ENCODE measurements at places on chromosomes 7 and 10.

- DNase-seq: peak; percentile 61
Observed at GRCh38 chr7:100655908-100656674, at the start of gene ACTL6B. TSS of gene ACTL6B (minus strand) at chr7:100656448. CDS start at chr7:100656354, 94 bp downstream.

DNA sequence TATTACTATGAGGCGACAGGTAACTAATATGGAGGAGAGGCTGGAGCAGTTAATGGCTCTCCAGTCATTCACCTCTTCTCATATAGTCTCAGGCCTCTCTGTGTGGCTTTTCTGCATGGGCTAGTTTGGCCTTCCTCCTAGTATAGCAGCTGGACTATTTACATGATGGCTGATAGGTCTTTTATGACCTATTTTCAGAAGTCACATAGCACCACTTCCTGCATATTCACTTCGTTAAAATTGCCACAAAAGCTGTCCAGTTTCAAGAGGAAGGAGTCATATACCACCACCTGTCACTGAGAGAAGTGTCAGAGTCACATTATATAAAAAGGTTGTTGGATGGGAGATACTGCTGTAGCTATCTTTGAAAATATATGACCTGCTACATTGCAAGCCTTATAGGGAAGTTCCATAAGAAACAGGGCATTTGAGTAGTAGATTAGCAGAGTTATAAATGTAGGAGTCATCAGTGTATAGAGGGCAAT is 8.0 kb upstream of the DMTF1 start:
- no peak for DNase-seq

DNA sequence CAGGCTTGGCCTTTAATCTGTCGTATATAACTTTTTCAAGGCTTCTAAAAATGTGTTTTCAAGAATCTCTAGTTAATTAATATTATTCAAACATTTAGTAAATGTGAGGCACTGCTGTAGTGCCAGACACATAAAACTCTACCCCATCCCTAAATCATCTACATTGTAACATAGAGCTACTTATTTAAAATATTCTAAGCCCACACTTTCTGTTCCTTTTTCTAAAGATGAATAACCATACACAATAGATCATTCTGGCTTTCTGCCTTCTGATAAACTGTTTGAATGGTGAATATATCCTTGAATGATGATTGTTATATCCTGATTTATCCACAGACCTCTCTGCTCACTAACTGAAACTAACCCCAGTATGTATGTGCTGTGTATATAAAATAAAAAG is 41.4 kb downstream of the BRAF start:
- DNase-seq: no peak

DNA sequence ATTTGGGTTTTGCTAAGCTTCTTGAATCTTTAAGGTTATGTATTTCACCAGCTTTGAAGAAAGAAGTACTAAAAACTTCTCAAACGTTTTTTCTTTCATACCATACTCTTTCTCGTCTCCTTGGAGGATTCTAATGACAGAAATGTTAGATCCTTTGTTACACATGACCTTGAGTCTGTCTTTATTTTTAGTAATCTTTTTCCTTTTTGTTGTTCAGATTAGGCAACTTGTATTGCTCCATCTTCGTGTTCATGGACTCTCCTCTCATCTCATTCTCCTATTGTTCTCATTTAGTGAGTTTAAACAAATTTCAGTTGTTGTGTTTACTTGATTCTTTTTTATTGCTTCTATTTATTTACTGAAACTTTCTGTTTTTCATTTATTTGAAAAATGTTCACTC is 73.7 kb downstream of the WDFY4 start:
- no peak for DNase-seq

GRCh38 chr10:78529262-78529661 is 495.6 kb downstream of the RPS24 start:
- DNase-seq: no peak

- DNase-seq: peak; percentile 45
Observed at GRCh38 chr10:3803927-3804741, 19.1 kb upstream of the KLF6 start.

DNA sequence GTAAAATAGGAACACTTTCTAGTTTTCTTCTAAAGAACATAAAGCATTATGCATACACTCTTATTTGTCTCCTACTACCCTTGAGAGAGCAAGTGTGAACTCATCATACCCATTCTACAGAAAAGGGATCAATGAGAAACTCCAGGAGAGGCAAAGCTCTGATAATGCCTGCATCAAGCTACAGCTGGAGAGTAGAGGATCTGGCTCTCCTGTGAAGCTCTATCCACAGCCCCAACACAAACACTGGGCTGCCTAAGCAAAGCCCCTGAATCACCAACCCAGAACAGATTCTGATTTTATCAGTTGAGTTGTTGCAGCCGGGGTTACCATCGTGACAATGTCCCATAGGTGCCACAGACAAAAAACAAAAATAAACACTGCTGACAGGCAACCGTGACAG is 74.9 kb downstream of the NUDCD3 start:
- DNase-seq: no peak

DNA sequence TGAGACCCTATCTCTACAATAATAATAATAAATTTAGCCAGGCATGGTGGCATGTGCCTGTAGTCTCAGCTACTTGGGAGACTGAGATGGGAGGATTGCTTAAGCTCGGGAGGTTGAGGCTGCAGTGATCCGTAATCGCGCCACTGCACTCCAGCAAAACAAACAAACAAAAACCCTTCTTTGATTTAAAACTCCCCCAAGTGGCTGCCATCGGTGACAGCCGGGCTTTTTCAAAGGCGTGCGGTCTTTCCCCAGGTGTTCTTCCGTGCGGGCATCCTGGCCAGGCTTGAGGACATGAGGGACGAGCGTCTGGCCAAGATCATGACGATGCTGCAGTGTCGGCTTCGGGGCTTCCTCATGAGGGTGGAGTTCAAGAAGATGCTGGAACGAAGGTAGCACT is 1.9 kb upstream of the MYH16 start:
- DNase-seq: no peak

- DNase-seq: no peak
Observed at GRCh38 chr10:116716381-116716780, 26.0 kb downstream of the HSPA12A start.

DNA sequence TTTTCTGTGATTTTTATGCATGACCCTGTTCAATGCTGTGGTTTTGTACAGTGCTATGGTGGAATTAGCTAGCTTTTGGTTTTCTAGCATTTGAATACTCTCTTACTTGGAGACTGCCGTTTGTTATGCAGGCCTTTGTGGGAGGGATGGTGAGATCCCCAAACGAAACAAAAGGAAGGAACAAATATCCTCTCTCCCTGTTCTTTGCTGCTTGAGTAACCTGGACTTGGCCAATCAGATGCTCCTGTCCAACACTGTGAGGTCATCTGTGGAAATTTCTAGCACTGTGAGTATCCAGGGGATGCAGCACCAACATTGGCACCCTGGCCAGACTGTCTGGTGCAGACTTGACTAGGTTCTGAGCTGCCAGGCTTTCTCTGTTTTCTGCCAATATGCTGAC is 314.4 kb downstream of the ANKRD30A start:
- no peak for DNase-seq

GRCh38 chr7:15921576-15921975 is 235.1 kb upstream of the MEOX2 start:
- DNase-seq: no peak

- no peak for DNase-seq
Observed at GRCh38 chr10:96306516-96306915, 2.3 kb downstream of the DNTT start.

- no peak for DNase-seq
Observed at GRCh38 chr7:94414481-94414880, 19.8 kb downstream of the COL1A2 start.

DNA sequence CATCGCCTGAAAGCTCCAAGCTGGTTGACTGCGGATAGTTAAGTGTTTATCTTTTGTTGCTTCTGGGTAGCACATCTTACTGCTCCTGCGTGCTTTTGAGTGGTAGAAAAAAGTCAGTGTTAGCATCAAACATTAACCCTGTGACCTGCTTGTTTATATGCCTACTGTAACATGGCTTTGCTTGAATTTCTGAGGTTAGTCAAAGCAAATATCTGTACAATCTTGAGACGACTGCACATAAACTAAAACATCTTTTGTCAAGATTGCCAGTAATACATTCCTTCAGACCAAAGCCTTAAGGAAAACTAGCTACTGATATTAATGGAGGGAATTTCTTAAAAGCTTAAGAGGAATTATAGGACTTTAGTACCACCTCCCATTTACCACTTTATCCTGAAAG is 163.7 kb downstream of the BAMBI start:
- no peak for DNase-seq

DNA sequence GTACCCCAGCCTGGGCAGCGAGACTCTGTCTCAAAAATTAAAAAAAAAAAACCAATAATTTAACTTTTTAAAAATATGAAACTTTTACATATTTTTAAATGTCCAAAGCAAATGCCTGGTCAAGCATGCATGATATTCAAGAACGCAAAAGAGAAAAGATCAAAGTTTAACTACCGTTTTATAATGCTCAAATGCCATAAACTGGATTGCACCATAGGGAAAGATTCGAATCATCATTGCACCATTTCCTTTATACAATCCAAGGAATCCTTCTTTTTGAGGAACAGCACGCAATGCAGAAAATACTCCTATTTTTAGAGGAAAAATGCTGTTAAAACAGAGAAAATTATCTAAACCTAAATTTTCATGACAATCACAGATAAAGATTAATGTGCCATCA is 20.9 kb downstream of the SLC25A16 start:
- no peak for DNase-seq

DNA sequence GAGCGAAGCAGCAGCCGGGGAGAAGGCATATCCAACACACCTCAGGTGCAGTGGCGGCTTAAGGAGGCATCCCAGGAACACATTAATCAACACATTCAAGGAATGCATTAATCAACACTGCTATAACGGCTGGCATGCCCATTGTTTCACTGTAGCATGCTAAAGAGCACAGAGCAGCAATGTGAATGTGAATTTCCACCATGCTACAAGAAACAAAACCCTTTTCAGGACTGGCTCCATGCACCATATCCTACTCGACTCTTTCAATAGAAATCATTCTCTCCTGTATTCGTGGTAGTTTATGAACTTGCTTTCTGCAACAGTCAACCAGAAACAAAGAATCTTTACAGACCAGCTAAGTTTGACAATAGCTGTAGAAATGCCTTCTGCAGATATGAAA is 149.0 kb downstream of the NRCAM start:
- DNase-seq: no peak

- no peak for DNase-seq
Observed at GRCh38 chr10:75568450-75569130, 137.2 kb downstream of the LRMDA start.

GRCh38 chr10:57791546-57791945 is 476.1 kb downstream of the IPMK start:
- DNase-seq: no peak

DNA sequence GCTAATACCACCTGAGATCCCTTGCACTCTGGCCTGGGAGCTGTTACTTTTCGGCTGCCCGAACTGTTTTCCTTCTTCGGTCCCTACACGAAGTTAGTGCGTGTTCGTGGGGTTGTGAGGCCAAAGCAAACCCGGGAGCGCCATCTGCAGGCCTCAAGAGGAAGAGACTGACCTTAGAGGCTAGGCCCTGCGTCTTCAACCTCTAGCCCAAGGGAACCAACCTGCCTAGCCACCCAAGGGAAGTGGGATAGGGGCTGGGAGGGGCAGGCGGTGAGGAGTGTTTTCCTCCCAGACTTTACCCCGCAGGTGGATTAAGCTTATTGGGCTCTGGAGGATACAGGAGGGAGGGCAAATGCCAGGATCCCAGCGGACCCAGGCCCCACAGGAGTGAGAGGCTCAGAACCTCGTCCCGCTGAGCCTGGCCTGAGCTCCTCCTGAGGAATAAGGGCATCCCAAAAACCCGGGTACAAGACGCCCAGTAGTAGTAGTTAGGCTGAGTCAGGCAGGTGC is 1.7 kb upstream of the PAX2 start:
- DNase-seq: no peak

GRCh38 chr10:121222842-121223241 is 371.7 kb downstream of the WDR11 start:
- DNase-seq: no peak

GRCh38 chr10:12605580-12606405 is 256.4 kb downstream of the CAMK1D start:
- DNase-seq: peak; percentile 33

GRCh38 chr7:110388457-110388856 is 702.5 kb upstream of the LRRN3 start:
- no peak for DNase-seq

GRCh38 chr7:104106108-104106905 is 101.5 kb downstream of the ORC5 start:
- DNase-seq: no peak

DNA sequence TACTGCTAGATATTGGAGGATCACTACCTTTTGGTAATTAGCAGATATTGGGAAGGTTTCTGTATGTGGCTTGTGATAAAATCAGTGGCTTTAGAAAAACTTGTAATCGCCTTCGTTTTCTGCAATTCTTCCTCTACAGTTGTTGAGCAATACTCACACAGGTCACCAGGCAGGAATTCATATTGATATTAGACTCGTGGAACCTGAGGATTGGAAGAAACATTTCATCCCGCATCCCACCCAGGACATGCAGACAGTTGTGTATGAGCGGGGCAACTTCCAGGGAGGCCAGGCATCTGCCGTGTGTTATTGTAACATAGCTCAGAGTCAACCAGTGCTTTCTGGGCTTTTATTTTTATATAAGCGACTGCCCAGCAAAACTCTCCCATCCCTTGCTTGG is 821.3 kb downstream of the LRMDA start:
- no peak for DNase-seq

DNA sequence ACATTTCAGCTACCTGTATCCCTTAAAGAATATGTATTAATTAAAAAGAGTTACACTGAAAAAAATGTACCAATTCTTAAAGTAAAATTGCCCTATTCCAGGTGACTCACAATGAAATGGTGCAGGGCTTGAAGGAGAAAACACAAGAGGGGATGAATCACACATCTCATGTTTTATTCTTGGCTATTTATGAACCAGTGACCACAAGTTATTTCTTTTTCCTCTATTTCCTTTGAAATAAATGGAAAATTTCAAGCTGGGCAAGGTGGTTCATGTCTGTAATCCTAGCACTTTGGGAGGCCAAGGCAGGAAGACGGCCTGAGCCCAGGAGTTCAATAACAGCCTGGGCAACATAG is 106.8 kb downstream of the UBE2H start:
- DNase-seq: no peak

DNA sequence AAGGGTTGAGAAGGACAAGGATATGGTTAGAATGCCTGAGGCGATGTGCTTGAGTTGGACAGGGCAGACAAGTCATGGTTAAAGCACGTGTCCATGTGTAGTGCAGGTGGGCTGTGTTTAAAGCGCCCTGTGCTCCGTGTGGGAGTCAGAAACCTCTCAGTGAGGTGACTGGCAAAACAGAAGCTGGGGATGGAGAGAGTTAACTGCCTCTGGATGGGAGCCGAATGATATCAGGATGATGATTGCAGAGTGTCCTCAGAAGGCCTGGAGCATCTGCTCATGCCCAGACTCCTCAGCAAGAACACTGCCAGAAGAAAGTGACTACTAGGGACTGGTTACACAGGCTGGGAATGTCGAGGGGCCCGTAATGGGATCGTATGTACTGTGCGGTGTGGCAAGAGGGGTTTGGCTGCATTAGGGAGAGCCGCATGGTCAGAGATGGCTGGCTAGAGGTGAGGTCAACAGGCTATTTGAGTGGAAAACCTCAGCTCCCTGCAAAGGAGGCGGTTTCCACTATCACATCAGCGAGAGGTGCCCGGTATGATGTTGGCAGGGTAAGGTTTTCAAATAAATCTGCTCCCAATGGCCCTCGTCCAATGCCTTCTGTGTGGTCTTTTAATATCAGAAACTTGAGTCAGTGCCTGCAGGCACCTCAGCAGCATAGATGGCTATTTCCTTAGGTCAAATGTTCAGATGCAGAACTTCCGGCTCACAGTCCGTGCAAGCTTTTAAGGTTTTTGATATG is 26.1 kb upstream of the MRC1 start:
- DNase-seq: no peak

All from stimulated activated CD4-positive, alpha-beta T cell treated with anti-CD3 and anti-CD28 coated beads, Interleukin-12 subunit alpha, Interleukin-12 subunit beta, amount 100 ng/mL, for 24 hours (primary cell).